ENCODE measurements at places on chromosomes 1 and 21. TPM values are rescaled to one million over a fixed set of nuclear protein-coding genes. Genes with fewer than 3 reads are reported as not detected.
A peak's percentile ranks its signal among the peaks of the same experiment; 100 is the strongest.

DNA sequence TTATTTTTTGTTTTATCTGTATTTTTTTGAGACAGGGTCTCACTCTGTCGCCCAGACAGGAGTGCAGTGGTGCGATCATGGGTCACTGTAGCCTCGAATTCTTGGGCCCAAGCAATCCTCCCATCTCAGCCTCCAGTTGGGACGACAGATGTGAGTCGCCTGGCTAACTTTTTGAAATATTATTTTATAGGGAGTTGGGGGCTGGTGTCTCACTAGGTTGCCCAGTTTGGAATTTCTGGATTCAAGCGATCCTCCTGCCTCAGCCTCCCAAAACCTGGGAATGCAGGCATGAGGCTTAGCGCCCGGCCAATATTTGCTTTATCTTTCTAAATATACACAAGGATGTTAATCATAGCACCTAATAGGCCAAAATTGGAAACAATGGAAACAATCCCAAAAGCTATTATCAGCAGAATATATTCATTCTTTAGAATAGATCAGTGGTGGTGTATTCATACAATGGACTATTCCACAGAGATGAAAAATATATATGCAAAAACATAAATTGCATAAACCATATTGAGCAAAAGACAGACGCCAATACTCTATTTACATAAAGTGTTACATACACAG is 55.9 kb downstream of the DAP3 start:
- no peak for DNase-seq

The FCGR3B gene
- 268 TPM for total RNA-seq

GRCh38 chr1:116677474-116678062 is 10.0 kb upstream of the IGSF3 start:
- DNase-seq = no peak

The SEC16B gene
- 8.1 TPM for total RNA-seq

DNA sequence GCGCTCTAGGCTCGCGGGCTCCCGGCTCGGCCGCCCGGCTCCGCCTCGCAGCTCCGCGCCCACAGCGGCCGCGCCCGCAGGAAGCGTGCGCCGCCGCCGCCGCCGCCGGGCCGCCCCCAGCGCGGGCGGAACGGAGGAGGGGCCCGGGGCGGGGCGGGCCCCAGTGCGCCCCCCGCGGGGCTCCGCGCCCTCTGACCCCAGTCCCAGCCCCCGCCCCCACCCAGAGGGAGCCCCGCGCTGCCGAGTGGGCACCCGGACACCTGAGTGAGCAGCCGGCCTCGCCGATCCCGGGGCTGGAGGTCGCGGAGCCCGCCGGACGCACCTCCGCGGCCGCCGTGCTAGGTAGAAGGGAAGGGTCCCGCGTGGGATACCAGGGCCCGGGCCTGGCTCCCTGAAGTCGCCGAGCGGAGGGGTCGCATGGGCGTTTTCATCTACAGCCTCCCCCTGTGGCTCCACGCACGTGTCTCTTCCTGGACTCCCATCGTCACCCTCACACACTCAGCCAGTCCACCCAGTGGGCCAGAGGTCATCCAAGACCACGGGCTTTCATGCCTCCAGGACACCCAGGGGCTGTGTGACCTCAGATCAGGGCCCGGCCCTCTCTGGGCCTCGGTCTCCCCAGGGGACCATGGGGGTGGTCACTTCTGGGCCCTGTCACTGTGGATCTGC is at the start of gene SDC3:
Gene SDC3, minus strand, starts transcription at position 63 of the 669 bp plus-strand sequence. CDS start 172 bp downstream, outside the sequence.
- peak; percentile 80 for DNase-seq

The KIAA1614 gene
- 5.4 TPM for total RNA-seq

- DNase-seq = no peak
Observed at GRCh38 chr1:212507369-212507768, 74.6 kb downstream of the NENF start.

All from spleen (tissue), 13 donors.